ENCODE measurements at places on chromosomes 12 and 14. TPM values are rescaled to one million over a fixed set of nuclear protein-coding genes. Genes with fewer than 3 reads are reported as not detected.

DNA sequence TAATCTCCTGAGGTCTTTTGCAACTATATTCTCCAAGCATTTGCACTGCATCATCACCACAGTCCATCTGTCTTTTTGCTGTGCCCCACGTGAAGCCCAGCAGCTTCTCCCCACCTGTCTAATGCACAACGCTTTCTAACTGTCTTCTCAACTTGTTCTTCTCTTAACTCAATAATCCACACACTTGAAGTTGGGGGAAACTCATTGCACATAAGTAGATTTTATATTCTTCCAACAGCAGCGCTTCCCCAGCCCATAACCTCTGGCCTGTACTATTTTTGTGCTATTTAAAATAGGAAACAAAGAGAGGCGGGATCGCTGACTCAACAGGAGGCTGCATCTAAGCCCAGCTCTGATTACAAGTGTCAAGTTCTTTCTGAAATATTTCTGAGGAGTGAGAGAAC is 226.7 kb downstream of the GXYLT1 start:
- no peaks in the 10 kb centered on the region for H3K27me3 ChIP-seq
- H3K27ac ChIP-seq, result no peak overlapping the region
- no peaks in the 10 kb centered on the region for H3K4me1 ChIP-seq
- no peaks in the 10 kb centered on the region for H3K36me3 ChIP-seq
- no peak overlapping the region for H3K4me3 ChIP-seq

DNA sequence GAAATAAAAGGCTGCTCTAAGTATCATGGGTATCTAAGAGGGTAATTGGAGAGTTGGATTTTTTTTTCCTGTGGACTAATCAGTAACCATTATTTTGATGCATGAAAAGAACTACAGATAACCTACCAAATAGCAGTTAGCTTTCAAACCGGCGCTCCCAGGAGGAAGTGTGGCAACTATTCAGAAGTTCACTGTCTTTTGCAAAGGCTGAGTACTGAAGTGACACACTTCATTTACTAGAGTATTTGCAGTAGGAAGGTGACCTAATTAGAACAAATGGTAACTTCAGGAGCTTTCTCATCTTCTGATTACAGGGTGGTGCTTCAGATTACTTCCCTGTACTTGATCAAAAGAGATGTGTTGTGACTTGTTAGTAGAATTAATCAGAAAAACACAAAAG is 87.7 kb downstream of the PELI2 start:
- DNase-seq, result no peak
- H3K4me3 ChIP-seq, result no peak overlapping the region
- no peaks in the 10 kb centered on the region for H3K4me1 ChIP-seq

DNA sequence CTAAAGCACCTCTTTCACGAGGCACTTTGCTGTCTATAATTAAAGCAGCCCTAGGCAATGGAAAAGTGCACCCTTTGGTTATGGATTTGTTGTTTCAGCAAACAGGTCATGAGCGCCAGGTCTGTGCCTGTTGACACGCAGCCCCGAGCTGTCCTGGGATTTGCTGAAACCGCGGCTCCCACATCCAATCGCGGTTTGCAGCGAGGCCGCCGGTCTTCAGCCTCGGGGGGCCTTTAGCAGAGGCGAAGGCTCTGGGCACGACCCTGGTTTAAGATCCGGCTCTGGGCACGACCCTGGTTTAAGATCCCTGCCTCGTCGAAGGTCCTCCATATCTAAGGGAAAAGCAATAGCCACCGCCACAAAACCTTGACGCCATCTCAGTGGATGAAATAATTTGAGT is 79.2 kb downstream of the GLT1D1 start:
- H3K4me1 ChIP-seq, result no peaks in the 10 kb centered on the region
- H3K27me3 ChIP-seq, result no peaks in the 10 kb centered on the region
- H3K36me3 ChIP-seq, result no peaks in the 10 kb centered on the region
- no peak for DNase-seq
- H3K4me3 ChIP-seq, result no peak overlapping the region
- H3K27ac ChIP-seq, result no peak overlapping the region

GRCh38 chr14:106738075-106738474 is 1211.7 kb downstream of the TMEM121 start:
- H3K36me3 ChIP-seq, result no peaks in the 10 kb centered on the region
- no peaks in the 10 kb centered on the region for H3K27me3 ChIP-seq
- no peak overlapping the region for H3K27ac ChIP-seq
- no peaks in the 10 kb centered on the region for H3K4me1 ChIP-seq

- no peak overlapping the region for H3K4me3 ChIP-seq
- H3K36me3 ChIP-seq, result no peaks in the 10 kb centered on the region
- DNase-seq, result no peak
- H3K27me3 ChIP-seq, result no peaks in the 10 kb centered on the region
- H3K4me1 ChIP-seq, result peaks cover 6% of the 10 kb centered on the region
These were observed 197.5 kb downstream of the PAX9 start for GRCh38 chr14:36859119-36859518.

- DNase-seq, result no peak
- H3K4me1 ChIP-seq, result no peaks in the 10 kb centered on the region
- no peaks in the 10 kb centered on the region for H3K36me3 ChIP-seq
These were observed 26.8 kb upstream of the BDKRB2 start for GRCh38 chr14:96177766-96178375.

- H3K27ac ChIP-seq, result no peak overlapping the region
- no peak for DNase-seq
- H3K4me1 ChIP-seq, result no peaks in the 10 kb centered on the region
- H3K4me3 ChIP-seq, result no peak overlapping the region
- no peaks in the 10 kb centered on the region for H3K36me3 ChIP-seq
These were observed 113.9 kb downstream of the PHLDA1 start for GRCh38 chr12:75917715-75918114.

GRCh38 chr12:121326996-121327674 is 25.1 kb downstream of the ANAPC5 start:
- H3K36me3 ChIP-seq, result peaks cover 2% of the 10 kb centered on the region
- H3K27ac ChIP-seq, result no peak overlapping the region
- H3K4me1 ChIP-seq, result no peaks in the 10 kb centered on the region
- H3K27me3 ChIP-seq, result no peaks in the 10 kb centered on the region
- DNase-seq, result no peak

DNA sequence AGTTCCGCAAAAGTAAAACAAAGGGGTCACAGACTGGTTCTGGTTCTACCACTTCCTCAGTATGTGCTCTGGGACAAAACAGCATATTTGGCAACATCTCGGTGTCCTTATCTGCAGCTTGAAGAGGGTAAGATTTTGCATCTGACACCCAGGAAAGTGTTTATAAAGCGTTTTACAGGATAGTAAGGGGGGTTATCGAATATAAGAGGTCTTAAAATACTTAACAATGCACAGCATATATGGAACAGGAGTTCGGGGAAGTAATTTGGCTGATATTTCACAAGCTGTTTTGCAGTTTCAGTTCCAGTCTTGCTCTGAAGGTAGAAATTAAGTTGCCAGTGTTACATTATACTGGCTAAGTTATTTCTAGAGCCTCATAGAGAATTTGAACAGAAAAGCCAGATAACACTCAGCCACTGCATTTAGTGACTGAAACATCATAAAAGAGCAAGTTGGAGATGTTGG is 904 bp upstream of the MAP4K5 start:
- H3K4me3 ChIP-seq, result peak overlapping the region; percentile 92
- no peaks in the 10 kb centered on the region for H3K36me3 ChIP-seq
- no peaks in the 10 kb centered on the region for H3K27me3 ChIP-seq
- DNase-seq, result no peak
- H3K4me1 ChIP-seq, result peaks cover 14% of the 10 kb centered on the region

GRCh38 chr12:45273717-45274271 is 57.9 kb downstream of the ANO6 start:
- peak; percentile 80 for DNase-seq
- H3K36me3 ChIP-seq, result no peaks in the 10 kb centered on the region
- no peak overlapping the region for H3K4me3 ChIP-seq
- H3K27me3 ChIP-seq, result no peaks in the 10 kb centered on the region
- peaks cover 88% of the 10 kb centered on the region for H3K4me1 ChIP-seq

GRCh38 chr12:49200919-49201594 is 12.2 kb upstream of the TUBA1A start:
- DNase-seq, result no peak
- no peaks in the 10 kb centered on the region for H3K27me3 ChIP-seq
- no peaks in the 10 kb centered on the region for H3K36me3 ChIP-seq
- no peaks in the 10 kb centered on the region for H3K4me1 ChIP-seq

GRCh38 chr12:117151403-117152031 is 38.8 kb downstream of the FBXO21 start:
- H3K4me1 ChIP-seq, result no peaks in the 10 kb centered on the region
- no peak overlapping the region for H3K4me3 ChIP-seq
- DNase-seq, result no peak
- peaks cover 4% of the 10 kb centered on the region for H3K36me3 ChIP-seq
- H3K27ac ChIP-seq, result no peak overlapping the region

DNA sequence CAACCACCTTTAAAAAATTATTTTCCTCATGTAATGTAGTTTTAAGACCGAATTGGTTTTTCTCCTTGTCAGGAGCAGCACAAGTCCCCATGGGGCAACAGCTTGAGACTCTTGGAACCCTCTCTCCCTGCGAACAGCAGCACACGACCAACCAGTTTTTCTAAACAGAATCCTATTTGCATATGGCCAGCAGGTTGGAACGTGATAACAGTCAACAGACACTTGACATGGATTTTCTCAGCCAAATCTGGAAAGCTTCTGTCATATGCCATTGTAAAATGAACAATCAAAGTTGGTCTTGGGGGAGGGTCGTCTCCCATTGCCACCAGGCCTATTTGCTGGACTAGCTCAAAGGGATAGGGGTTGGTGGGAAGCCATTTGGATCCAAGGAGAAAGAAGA is 1915.0 kb upstream of the FLRT2 start:
- H3K36me3 ChIP-seq, result no peaks in the 10 kb centered on the region
- no peak overlapping the region for H3K27ac ChIP-seq
- no peaks in the 10 kb centered on the region for H3K4me1 ChIP-seq
- H3K4me3 ChIP-seq, result no peak overlapping the region
- H3K27me3 ChIP-seq, result no peaks in the 10 kb centered on the region
- DNase-seq, result no peak

- H3K27ac ChIP-seq, result no peak overlapping the region
- H3K4me3 ChIP-seq, result no peak overlapping the region
- no peaks in the 10 kb centered on the region for H3K4me1 ChIP-seq
These were observed 16.0 kb upstream of the EIF5 start for GRCh38 chr14:103317976-103318580.

GRCh38 chr12:3335078-3335487 is 155.9 kb upstream of the PRMT8 start:
- H3K36me3 ChIP-seq, result no peaks in the 10 kb centered on the region
- H3K4me1 ChIP-seq, result no peaks in the 10 kb centered on the region
- H3K27ac ChIP-seq, result no peak overlapping the region
- no peak for DNase-seq
- no peak overlapping the region for H3K4me3 ChIP-seq

DNA sequence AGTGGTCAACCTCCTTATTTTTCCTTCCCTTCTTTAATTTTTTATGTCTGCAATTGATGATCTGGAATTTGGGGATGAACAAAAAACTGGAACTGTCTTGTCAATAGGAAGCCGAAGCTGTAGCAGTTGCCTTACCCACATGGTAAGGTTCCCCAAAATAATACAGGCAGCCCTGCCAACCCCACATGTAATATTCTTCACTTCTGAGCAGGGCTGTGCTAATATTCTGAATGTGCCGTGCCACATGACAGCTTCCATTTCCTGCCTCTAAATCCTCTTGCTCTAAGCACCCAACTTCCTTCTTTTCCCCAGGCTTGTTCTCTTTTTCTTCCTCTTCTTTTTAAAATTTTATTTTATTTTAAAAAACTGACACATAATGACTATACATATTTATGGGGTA is 39.6 kb downstream of the GPATCH2L start:
- no peaks in the 10 kb centered on the region for H3K4me1 ChIP-seq
- no peak for DNase-seq
- no peak overlapping the region for H3K27ac ChIP-seq
- no peak overlapping the region for H3K4me3 ChIP-seq

DNA sequence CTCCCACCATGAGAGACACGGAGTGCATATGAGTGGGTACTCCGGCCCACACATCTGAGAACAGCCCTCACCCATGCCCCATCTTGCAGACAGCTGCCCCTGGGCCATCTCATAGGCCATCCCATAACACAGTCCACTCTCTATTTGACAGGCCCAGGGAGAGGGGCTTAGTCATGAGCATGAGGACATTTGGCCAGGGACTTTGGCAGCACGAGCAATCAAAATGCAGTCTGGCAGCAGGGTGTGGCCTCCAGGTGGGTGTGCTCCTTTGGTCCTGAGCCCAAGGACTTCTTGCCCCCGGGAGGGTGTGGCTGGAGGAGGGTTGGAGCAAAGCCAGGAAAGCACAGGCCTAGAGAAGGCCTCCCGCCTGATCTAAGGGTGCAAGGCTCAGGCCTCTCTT is 25.6 kb downstream of the EMP1 start:
- H3K4me1 ChIP-seq, result peaks cover 16% of the 10 kb centered on the region
- no peaks in the 10 kb centered on the region for H3K27me3 ChIP-seq
- H3K36me3 ChIP-seq, result no peaks in the 10 kb centered on the region
- no peak overlapping the region for H3K4me3 ChIP-seq

- no peak overlapping the region for H3K27ac ChIP-seq
- no peaks in the 10 kb centered on the region for H3K27me3 ChIP-seq
- no peaks in the 10 kb centered on the region for H3K36me3 ChIP-seq
- no peak overlapping the region for H3K4me3 ChIP-seq
- no peak for DNase-seq
- peaks cover 9% of the 10 kb centered on the region for H3K4me1 ChIP-seq
These were observed 25.9 kb downstream of the SYNDIG1L start for GRCh38 chr14:74400031-74400685.

DNA sequence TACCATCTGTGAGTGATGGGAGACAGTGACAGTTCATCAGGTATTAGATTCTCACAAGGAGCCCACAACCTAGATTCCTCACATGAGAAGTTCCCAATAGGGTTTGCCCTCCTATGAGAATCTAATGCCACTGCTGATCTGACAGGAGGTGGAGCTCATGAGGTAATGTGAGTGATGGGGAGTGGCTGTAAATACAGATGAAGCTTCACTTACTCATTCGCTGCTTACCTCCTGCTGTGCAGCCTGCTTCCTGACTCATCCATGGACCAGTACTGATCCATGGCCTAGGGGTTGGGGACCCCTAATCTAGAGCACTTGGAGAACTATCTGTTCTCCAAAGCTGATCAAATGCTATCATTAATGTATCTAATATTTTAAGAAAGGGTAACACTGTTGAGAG is 17.7 kb downstream of the CLEC2D start:
- no peak overlapping the region for H3K4me3 ChIP-seq
- no peaks in the 10 kb centered on the region for H3K27me3 ChIP-seq
- no peak for DNase-seq
- H3K4me1 ChIP-seq, result 0 out of 2 replicates have a peak, but pooled peaks cover 7% of the 10 kb centered on the region
- H3K36me3 ChIP-seq, result no peaks in the 10 kb centered on the region

GRCh38 chr12:47184229-47184628 is 104.5 kb upstream of the AMIGO2 start:
- no peak overlapping the region for H3K27ac ChIP-seq
- no peak for DNase-seq
- H3K36me3 ChIP-seq, result no peaks in the 10 kb centered on the region
- H3K4me1 ChIP-seq, result peaks cover 15% of the 10 kb centered on the region
- no peaks in the 10 kb centered on the region for H3K27me3 ChIP-seq
- H3K4me3 ChIP-seq, result no peak overlapping the region

GRCh38 chr12:49806321-49806813 is 21.8 kb downstream of the NCKAP5L start:
- DNase-seq, result no peak
- no peaks in the 10 kb centered on the region for H3K27me3 ChIP-seq
- no peaks in the 10 kb centered on the region for H3K36me3 ChIP-seq
- H3K4me3 ChIP-seq, result no peak overlapping the region
- no peak overlapping the region for H3K27ac ChIP-seq

Gene KRT71
- 1.5 TPM for total RNA-seq

Gene KRT77
- not detected for total RNA-seq

Gene PSMB11
- not detected for total RNA-seq

Gene PLA2G1B
- not detected for total RNA-seq

Gene SYCP3
- total RNA-seq, result 0.16 TPM

Gene CCDC184
- total RNA-seq, result 1.00 TPM

Gene SLC6A15
- total RNA-seq, result not detected

Gene GPD1
- 1.5 TPM for total RNA-seq

Gene NANOG
- total RNA-seq, result not detected

Gene EGLN3
- 12.0 TPM for total RNA-seq

Gene DEPDC4
- 3.9 TPM for total RNA-seq

Gene TTC9
- 4.6 TPM for total RNA-seq

Gene OR4Q2
- not detected for total RNA-seq

Gene C14orf180
- not detected for total RNA-seq

All from Caco-2 (cell line).